ENCODE measurements at places on chromosomes 7 and 10.

DNA sequence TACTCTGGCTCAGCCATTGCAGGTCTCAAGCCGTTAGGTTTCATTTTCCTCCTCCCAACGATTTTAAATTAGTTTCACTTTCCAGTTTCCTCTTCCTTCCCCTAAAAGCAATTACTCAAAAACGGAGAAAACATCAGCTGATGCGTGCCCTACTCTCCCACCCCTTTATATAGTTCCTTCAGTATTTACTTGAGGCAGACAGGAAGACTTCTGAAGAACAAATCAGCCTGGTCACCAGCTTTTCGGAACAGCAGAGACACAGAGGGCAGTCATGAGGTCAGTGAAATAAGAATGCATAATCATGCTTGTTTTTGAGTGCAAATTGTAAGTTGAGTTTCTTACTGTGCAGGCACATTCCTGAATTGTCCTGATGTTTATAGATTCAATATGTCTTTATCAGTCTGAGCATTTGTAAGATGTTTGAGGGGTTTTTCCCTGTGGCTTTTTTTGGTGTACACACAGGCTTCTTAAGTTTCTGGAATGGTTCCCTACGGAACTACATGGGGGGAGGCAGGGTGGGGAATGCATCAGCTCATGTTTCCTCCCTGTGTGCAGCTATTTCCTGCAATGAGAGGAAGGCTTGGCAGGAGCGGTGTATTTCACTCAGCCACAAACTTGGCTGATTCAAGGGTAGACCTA is at the start of gene IFIT3:
Gene IFIT3 (plus strand): TSS at position 195 of the 639 bp plus-strand sequence. CDS start 77 bp downstream, at position 272.
- no peak for DNase-seq

- no peak for DNase-seq
These were observed 269.2 kb downstream of the ZWINT start for GRCh38 chr10:56091872-56092271.

- DNase-seq = no peak
These were observed 65.7 kb downstream of the ABRAXAS2 start for GRCh38 chr10:124867304-124867703.

GRCh38 chr7:11591055-11591633 is 240.9 kb downstream of the THSD7A start:
- DNase-seq = no peak

- no peak for DNase-seq
These were observed 512 bp upstream of the VIM start for GRCh38 chr10:17227367-17228090.

- no peak for DNase-seq
These were observed 208.5 kb upstream of the NRP1 start for GRCh38 chr10:33542752-33543505.

DNA sequence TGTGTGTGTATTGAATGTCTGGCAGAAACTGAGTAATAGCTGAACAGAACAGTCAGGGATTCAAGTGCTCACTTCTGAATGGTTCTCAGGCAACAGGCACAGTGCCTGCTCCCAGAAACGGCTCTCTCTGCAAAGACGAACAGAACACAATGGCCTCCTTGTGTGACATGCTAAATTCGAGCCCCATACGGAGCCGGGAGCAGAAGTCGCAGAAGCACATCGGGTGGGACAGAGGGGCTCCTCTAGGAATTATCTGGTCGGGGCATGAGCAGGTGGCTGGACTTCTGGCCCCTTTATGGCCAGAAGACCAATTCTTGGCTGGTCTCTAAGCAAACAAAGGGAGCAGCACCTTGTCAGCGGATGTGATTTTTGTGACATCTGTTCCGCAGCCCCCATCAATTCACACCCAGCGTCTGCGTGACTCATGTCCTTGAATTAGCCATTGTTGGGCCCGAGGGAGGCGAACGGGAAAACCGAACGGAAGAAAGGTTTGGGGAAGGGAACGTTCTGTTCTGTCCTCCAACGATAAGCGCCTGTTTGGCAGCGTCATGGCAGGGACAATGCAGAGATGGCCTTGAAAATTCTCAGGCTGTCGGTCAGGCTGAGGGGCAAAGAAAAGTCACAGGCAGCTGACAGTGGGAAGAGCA is 47.3 kb upstream of the NPTX2 start:
- no peak for DNase-seq

DNA sequence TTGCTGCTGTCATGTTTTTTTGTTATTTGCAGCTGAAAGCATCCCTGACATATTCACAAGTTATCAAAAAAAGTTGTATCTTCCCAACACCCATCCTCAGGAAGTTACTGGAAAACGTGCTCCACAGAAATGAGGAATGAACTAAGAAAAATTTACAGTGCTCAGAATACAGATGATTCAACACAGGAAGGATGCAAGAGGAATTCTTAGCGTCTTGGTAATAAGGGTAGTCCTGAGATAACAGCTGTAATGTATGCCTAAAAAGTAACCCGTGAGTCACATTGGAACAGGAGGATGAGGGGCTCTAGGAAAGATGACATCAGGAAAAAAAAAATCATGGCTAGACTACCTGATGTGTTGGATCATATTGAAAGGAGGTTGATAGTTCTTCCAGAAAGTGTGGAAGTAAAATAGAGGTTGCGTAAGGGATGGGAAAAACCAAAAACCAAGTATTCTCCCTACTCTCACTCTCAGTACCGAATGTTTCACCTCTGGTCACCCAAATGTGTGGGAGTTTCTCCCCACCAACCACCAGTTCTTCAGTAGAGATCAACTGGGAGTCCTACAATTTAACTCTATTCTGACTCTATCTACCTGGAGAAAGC is 3.9 kb downstream of the ADAM12 start:
- no peak for DNase-seq

GRCh38 chr7:105808209-105808608 is 68.2 kb downstream of the ATXN7L1 start:
- no peak for DNase-seq

DNA sequence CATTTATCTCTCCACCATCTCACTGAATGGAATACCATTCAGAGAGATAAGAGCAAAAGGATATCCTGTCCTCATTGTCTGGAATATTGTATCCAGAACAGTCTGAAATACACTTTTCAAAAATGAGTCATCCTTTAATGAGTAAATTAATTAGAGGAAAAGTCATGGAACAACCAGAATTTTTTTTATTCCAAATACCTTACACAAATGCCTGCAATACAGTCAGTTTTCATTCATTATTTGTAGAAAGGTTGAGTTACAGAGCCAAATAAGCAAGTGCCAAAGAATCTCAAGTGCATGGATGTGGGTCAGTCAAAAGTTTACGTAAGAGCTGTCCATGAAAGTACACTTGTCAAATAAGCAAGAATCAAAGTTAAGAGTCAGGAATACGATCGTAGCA is 482.6 kb downstream of the IPMK start:
- no peak for DNase-seq

- DNase-seq = peak; percentile 22
These were observed 6.4 kb upstream of the GPR22 start for GRCh38 chr7:107463139-107464078.

- no peak for DNase-seq
These were observed 63.0 kb downstream of the RALA start for GRCh38 chr7:39686261-39686924.

GRCh38 chr7:142345811-142346210 is 88.0 kb upstream of the PRSS58 start:
- DNase-seq = no peak

GRCh38 chr7:9189703-9190102 is 756.3 kb downstream of the NXPH1 start:
- DNase-seq = no peak

GRCh38 chr7:16818732-16819131 is 13.9 kb upstream of the AGR2 start:
- DNase-seq = no peak

- DNase-seq = no peak
These were observed 6.9 kb downstream of the STN1 start for GRCh38 chr10:103911021-103911459.

- DNase-seq = no peak
These were observed 193.5 kb upstream of the GPR26 start for GRCh38 chr10:123472606-123473005.

DNA sequence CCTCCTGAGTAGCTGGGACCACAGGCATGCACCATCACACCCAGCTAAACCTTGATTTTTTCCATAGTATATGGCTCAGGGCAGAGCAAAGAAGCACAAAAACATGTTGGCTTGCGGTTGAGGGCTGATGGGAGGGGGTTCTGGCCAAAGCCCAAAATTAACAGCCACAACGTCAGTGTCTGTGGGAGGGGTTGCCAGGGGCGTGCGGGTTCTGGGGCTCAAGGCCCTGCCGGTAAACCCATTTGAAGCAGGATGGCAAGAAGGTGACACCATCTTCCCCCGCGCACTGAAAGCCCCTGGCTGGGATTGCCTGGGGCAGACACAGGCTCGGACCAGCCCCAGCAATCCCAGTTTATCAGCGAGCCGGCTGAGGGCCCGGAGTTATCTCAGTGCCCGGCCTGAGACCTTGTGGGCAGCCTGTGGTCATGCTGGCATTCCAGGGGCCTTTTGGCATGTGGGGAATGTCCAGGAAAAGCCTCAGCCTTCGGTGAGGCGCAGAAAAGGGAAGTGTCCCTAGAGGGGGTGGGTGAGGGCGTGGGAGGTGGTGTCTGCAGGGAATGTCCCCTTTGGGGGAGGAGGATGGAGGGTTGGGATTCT is 167.7 kb upstream of the TNRC18 start:
- DNase-seq = no peak

DNA sequence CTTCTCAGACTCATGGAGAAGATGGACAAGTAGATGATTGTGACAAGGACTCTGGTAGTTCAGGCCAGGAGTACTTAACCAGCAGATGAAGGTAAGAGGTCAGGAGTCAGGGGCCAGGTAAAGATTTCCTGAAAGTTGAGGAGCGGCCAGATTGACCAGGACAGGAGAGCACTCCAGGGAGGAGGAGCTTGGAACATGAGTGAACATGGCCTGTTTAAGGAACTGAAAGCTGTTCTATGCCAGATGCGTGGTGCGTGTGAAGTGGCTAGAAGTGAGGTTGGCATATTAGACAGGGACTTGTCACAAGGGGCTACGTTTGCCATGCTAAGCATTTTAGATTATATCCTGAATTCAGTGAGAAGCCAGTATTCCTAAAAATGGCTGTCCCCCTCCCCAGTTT is 157.2 kb downstream of the WNT2 start:
- no peak for DNase-seq

DNA sequence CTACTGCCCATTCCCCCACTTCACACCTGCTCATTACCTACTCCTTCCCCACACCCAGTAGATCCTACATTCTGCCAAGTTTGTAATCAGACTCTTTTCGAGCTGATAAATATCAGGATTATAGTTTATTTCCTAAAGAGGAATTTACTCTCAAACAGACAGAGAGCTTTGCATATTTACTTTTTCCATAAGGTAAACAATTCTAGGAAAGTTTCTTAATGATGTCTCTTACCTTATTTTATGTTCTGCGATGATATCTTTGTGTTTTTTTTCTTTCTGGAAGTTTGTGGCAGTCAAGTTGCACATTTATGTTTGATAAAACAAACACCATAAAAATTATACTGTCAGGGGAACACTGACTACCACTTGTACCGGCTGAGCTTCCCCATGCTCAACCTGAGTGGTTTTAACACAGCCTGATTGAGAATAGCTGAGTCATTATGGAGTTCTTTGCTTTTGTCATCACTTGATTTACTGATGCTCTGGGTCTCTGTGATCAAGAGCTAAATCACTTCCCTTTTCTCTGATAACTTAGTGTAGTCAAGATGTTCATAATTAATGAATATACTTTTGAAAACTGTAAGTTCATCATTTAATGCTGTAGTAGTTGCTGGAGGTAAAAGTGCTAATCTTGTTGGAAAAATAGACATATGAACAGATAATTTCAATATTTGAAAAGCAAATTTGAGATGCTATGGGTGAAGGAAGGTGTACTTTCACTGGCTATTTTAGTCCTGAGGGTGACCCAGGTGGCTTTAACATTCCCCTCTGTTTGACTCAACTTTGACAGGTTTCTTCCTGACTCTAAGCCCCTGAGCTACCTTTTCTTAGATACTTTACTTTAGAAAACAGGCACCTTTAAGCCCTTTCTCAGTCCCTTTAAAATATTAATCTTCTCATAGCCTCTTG is 1034.5 kb upstream of the LRRTM3 start:
- no peak for DNase-seq

DNA sequence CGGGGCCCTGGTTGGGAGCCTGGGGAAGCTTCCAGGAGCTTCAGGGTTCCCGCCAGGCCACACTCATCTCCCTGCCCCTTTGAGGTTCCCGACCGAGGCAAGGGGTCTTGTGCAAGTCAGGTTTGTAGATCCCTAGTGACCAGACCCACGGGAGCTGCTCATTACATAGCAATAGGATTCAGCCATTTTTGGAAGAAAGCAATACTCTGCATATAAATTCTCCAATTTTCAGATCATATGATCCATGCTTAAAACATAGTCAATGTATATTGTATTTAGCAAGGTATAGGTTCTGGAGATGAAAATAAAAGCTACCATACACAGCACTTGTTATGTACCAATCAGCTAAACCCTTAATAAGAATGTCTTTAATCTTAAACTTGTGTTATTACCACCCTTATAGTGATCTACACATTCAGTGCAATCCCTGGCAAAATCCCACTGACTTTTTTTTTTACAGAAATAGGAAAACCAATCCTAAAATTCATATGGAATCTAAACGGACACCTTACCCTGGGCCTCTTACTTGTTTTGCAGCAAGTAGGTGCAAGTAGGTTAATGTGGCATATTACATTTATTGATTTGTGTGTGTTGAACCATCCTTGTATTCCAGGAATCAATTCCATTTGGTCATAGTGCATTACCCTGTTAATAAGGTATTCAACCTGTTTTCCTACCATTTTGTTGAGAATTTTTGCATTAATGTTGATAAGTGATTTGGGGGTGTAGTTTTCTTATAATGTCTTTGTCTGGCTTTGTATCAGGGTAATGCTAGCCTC is 13.8 kb upstream of the FKBP9 start:
- DNase-seq = no peak

- no peak for DNase-seq
These were observed 14.3 kb downstream of the BPGM start for GRCh38 chr7:134660961-134661376.

DNA sequence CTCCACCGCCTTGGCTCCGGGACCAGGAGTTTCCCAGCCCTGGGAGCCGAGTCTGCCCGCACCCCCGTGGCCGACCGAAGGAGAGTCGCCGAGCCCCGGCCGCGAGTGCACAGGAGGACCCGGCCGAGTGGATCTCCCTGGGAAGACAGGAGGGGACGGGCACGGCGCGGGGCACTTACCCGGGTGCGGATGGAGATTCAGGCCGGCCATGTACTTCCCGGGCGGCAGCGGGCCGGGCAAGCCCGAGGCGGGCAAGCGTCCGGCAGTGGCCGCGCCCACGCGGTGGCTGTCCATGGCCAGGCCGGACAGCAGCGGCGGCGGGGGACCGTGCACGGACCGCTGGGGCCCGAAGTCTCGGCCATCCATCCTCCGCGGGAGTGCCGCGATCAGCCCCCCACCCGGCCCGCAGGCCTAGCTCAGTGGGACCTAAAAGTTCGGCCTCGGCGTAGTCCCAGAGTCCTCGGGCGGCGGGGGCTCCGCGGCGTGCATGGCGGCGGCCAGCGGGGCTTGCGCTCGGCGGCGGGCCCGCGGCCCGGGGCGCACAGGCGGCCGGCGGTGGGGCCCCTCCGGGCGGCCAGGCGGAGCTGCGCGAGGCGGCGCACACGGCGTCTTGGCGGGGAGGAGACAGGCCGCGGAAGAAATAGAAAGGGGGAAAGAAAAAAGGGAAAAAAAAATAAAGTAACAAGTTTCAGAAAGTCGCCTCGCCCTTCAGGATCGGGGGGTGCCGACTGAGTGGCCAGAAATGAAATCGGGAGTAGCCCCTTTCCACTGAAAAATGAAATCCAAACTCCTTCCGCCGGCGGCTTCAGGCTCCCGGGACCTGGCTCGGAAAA is 2.5 kb downstream of the TNRC18 start:
- no peak for DNase-seq

All from NCI-H1930 (cell line).